ENCODE measurements at places on chromosomes 5 and 9.

- no peak for DNase-seq
Measured at GRCh38 chr9:26308328-26308727, 584.3 kb downstream of the CAAP1 start.

GRCh38 chr5:37554938-37555337 is 175.8 kb downstream of the WDR70 start:
- DNase-seq: no peak

DNA sequence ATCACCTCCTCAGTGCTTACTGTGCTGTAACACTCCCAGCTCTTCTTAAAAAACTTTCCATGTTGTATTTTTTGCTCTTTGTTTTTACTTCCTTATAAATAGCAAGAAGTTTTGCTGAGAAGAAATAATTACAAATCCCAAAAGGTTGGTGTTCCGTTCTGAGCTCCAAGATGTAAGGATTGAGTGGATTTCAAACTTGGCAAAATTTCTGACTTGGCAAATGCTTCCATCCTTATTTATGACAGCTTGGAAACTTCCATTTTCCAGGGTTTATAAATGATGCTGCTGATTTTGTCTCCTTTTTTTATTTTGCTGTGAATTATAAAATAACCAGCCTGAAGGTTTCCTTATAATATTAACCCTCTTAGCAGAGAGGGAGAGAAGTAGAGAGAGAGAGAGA is 151.9 kb downstream of the NTRK2 start:
- DNase-seq: no peak

DNA sequence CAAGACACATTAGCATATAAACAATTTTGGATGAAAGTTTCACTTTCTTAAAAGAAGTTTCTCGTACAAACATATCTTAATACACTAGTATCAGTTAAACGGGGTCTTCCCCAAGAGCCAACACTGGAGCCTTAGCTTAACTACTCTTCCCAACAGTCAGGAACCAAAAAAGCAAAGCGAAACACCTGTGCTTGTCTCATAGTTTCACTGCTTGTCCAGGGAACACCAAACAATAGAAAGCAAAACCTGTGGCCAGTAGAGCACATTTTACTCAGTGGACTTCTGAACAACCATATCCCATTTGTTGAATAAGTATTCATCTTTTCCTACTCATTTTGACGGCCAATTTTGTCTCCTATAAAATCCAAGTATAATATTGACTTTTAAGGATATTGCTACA is 391.4 kb downstream of the ELAVL2 start:
- no peak for DNase-seq

GRCh38 chr5:32090755-32091128 is 83.4 kb downstream of the GOLPH3 start:
- no peak for DNase-seq

DNA sequence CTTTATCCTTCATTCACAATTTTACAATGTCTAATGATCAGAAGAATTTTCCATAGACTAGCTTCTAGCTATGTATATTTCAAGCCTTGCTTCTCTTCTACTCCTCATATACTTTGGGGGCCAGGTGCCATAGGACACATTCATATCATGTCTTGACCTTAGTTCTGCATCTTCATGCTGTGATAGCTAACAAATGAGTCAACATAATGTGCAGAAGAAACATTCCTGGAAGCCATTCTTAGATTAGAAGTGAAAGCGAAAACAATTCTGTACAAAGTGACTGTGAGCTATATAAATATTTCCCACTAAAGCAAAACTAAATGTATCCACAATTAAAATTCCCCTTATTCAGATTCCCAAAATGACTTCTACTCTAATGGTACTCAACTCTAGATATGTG is 320.2 kb upstream of the NREP start:
- DNase-seq: no peak

GRCh38 chr5:122300374-122300773 is 11.7 kb upstream of the SNCAIP start:
- DNase-seq: no peak

DNA sequence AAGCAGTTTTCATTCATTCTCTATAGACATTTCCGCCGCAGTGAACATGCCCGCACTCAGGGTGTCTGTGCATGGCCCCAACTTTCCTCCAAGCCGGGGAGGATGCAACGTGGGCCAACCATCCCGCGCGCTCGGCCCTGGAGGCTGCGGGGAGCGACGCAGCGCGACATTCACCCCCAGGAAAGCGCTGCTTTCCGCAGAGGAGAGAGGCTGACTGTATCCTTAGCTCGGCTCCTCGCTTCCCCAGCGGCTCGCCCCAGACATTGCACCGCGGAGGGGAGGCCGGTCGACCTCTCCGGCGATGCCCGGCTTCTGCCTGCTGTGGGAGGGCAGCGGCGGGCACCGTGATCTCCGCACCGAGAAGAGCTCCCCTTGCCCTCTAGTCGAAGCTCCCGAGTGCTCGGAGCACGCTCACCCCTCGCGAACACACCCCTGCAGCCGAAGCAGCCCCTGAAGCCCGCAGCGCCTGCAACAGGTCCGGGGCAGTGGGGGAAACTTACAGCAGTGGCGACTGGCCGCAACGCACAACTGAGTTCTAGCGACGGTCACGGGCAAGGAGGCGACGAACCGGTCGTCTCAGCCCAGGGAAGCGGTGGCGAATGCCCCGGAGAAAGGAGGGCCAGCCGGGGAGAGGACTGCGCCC is 600 bp downstream of the ENC1 start:
- no peak for DNase-seq

DNA sequence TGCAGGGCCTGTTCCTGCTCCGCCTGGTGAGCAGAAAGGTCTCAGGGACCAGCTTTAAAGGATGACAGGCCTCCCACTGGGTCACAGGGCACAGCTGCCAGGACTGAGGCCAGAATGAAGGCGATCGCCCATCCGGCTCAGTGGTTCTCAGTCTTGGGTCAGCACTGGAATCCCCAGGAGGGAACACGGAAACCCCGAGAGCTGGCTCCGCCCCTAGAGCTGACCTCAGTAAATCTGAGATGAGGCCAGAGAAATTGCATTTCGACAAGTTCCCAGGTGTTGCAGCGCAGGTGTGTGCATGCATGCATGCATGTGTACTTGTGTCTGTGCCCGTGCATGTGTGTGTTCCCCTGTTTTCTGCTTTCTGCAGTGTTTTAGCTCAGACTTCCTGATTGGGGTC is 47.2 kb upstream of the KCNMB1 start:
- no peak for DNase-seq

DNA sequence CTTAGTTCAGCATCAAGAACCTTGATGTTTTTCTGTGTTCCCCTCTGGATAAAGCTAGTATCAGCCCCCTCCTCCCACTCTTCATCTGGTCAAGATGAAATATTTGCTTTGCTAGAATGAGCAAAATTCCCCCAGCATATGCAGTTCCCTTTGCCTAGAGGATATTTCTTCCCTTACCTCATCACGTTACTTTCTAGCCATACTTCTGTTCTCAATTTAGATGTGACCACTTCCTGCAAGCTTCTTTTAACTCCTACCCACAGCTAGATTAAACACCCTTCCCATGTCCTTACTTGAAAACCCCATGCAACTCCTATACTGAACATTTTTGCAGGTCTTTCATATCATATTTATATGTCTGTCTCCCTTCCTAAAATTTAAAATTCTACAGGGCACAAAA is 178.9 kb upstream of the TUSC1 start:
- no peak for DNase-seq

- DNase-seq: no peak
Measured at GRCh38 chr5:113157886-113158285, 181.3 kb downstream of the DCP2 start.

- no peak for DNase-seq
Measured at GRCh38 chr5:78554670-78555069, 93.9 kb downstream of the LHFPL2 start.

DNA sequence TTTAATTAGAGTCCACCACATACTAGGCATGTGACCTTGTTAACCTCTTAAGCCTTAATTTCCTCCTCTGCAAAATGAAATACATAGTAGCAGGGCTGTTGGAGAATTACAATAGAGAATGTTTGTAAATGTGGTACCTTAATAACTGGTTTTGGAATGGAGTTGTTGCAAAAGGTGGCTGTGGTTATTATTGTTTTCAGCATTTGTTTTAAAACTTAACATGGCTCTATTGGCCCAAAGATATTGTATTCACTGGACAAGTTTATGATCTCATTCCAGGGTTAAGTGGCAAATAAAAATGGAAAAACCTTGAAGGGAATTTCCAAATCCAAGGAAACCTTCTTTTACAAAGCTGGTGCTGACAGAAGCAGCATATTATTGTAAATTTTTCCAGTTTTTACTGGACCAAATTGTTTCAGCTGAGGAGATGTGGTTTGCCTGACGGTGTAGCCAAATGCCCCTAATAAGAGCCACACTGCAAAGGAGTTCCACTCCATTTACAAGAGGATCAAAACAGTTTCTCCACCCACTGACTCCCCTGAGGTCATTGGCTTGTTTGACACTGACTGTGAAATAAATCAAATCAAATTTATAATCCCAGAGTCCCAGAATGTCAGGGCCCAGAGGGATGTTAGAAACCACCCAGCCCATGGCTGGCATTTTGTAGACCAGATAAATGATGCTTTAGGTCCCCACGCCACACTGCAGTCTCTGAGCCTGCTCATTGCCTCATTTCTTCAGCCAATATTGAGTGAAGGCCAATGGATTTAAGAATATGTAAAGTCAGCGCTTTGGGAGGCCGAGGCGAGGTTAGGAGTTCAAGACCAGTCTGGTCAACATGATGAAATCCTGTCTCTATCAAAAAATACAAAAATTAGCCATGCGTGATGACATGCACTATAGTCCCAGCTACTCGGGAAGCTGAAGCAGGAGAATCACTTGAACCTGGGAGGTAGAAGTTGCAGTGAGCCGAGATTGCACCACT is 45.2 kb downstream of the ADRA1B start:
- DNase-seq: no peak

GRCh38 chr5:72283358-72283757 is 36.7 kb downstream of the MRPS27 start:
- DNase-seq: no peak

GRCh38 chr5:75514323-75514722 is 2.6 kb downstream of the POLK start:
- no peak for DNase-seq

DNA sequence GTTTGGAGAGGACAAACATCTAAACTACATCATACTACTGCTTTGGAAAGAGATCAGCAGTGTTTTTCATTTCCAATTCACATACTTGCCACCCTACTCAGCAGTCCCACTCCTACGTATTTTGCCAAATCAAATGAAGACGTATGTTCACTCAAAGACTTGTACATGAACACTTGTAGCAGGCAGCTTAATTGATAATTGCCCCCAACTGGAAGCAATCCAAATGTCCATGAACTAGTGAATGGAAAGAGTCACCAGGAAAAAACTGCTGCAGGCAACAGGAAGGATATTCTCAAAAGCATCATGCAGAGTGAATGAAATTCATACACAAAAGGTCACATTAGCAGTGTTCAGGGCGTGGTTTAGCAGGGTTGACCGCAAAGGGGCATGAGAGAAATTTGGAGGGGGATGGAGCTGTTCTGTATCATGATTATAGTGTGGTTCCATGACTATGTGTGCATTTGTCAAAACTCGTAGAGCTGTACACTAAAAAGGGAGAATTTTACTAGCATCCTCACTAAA is 38.8 kb downstream of the PAEP start:
- DNase-seq: no peak

DNA sequence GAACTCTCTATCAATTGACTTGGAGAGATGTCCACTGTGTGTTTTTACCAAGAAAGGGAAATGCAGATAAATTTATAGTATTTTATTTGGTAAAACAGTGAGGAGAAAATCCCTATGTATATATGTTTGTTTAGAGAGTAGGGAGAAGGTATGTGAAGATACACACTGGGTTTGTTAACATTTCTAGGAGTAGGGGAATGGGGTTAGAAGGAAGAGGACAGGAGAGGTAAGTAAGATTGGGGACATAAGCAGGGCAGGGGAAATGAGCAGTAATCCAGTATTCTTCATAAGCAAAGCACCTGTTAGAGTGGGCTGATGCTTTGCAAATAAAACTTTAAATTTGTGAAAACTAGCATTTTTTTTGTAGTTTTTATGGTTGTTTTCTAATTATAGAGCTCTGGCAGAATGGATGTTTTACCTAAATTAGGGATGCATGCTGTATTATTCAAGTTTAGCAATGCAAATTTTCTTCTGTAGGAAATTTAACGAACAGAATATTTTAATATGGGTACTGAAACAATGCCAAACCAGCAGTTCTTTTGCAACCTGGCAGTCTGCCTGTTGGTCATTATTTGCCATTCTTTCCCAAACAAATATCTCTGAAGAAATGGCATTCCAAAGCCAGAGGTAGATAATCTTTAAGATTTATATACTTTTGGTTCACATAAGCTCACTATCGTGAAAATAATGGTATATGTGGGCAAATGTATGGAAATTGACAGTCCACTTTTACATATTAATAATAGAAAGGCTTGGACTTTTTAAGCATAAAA is 19.4 kb upstream of the DCP2 start:
- no peak for DNase-seq

GRCh38 chr9:134169724-134170401 is 5.5 kb upstream of the RNU6ATAC start:
- no peak for DNase-seq

DNA sequence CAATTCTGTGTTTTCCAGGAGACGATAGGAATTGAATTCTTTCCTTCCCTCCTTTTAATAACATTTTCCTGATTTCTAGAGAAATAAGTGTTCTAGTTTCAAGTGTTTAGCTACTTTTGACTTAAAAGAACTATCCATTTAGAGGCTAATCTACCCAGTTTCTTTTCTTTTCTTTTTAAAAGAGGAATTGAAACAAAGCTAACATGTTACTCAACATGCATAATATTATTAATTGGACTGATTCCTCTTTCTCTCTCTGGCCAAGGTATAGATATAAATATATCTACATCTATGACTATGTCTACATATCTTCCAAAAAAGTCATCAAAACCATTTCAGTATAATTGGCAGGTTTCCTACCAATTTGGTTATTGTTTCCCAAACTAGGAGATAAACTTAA is 309.8 kb downstream of the TRPM3 start:
- DNase-seq: no peak

DNA sequence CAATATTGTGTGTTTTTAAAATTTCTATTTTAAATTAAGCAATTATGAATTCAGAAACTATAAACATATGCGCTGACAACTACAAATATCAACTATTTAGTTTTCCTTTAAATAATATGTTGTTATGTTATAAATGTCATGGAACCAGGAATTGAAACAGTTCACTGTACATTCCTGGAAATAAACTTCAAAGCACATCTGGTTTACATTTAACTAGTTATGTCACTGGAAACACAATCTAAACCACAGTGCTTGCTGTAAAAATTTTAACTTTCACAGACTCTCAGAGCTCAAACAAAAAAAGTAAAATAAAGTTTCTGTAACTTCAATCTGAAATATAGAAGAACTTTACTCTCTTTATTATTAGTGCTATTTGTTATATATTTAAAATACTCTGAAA is 179.2 kb downstream of the FBN2 start:
- no peak for DNase-seq

DNA sequence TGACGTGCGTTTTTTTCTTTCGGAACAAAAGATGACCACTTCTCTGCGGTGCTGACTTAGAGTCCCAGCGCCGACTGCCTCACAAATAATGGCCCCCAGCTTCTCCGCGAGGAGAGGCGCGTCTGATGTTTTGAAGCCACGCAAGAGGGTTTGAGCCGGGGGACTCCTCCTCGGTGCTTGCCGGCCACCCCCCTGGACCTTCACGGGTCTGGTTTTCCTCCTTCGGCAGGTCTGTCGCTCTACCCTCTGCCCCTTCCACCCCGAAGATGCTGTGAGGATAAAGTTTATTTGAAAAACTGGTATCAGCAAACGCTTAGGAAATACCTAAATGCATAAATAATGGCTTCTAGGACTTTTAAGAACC is 584 bp downstream of the USP20 start:
- DNase-seq: no peak
